RWPE1 (cell line): ENCODE measurements at places on chromosomes 12 and 14.

DNA sequence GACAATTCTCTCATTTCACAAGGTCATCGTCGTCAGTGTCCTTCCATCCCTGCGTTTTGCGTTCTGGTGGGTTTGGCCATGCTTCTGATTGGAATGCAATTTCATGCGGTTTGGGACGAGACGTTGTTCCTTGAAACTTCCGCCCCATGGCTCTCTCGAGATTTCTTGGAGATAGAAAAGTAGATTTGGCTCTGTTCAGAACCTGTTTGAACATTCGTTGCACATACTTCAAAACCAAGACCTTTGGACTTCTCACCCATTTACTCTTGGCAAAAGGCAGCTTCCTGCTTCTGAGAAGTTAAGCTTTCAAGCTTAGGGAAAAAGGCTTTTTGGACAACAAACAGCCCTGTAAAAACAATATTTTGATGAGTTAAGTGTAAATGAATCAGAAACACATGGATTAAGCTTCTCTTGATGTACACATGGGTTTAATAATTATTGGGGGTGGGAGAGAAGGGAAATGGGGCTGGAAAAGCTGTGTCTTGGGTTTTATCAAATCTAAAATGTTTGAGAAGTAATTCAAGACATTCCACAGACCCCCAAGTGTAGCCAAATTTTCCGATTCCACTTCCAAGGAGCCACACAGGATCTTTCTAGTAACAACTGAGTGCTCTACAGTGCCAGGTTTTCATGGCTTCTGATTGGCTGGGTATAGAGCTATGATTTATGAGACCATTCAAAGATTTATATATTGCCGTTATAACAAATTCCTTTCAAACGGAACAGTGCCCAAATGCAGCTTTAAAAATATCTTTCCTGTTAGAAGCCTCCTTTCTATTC is 467.2 kb downstream of the MED13L start:
- no peak for DNase-seq

GRCh38 chr12:43992856-43993255 is 157.0 kb downstream of the TMEM117 start:
- DNase-seq = no peak

DNA sequence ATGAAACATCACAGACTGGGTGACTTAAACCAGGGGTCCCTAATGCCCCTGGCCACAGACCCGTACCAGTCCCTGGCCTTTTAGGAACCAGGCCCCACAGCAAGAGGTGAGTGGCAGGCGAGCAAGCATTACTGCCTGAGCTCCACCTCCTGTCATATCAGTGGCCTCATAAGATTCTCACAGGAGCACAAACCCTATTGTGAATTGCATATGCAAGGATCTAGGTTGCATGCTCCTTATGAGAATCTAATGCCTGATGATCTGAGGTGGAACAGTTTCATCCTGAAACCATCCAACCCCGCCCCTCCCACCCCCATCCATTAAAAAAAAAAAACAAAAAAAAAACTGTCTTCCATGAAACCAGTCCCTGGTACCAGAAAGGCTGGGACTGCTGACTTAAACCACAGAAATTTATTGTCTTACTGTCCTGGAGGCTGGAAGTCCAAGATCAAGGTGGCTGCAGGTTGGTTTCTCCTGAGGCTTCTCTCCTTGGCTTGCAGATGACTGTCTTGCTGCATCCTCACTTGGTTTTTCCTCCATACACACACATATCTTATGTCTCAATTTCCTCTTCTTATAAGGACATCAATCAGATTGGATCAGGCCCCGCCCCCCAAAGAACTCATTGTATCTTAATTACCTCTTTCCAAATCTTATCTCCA is 235.9 kb downstream of the CHST11 start:
- DNase-seq = no peak

- DNase-seq = no peak
Measured at GRCh38 chr12:6434205-6435140, 10.3 kb upstream of the CD27 start.

- no peak for DNase-seq
Measured at GRCh38 chr14:51439896-51440295, 199.8 kb downstream of the TMX1 start.

DNA sequence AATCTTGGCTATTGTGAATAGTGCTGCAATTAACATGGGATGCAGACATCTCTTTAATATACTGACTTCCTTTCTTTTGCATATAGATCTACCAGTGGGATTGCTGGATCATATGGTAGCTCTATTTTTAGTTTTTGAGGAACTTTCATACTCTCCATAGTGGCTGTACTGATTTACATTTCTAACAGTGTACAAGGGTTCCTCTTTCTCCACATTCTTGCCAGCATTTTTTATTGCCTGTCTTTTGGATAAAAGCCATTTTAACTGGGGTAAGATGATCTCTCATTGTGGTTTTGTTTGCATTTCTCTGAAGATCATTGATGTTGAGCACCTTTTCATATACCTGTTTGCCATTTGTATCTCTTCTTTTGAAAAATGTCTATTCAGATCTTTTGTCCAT is 8.4 kb downstream of the AMDHD1 start:
- DNase-seq = no peak

GRCh38 chr12:67742461-67742860 is 93.9 kb downstream of the DYRK2 start:
- DNase-seq = no peak

DNA sequence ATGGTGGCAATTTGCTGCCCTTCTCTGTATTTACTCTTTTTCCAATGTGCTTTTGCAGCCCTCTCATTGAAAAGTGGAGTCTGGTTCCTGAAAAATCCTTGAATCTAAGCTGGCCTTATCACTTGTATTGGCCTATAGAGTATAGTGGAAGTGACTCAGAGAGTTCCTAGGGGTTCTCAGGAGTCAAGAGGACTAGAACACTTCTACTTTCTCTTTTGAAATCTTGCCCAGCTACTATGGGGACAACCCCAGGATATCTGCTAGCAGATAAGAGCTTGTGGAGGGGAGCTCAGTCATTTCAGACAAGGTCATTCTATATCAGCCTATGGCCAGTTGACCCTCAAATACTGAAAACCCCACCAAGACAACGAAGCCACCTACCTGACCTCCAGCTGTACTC is 26.7 kb upstream of the WSCD2 start:
- no peak for DNase-seq

- no peak for DNase-seq
Measured at GRCh38 chr12:69321351-69321750, 26.8 kb upstream of the LYZ start.

DNA sequence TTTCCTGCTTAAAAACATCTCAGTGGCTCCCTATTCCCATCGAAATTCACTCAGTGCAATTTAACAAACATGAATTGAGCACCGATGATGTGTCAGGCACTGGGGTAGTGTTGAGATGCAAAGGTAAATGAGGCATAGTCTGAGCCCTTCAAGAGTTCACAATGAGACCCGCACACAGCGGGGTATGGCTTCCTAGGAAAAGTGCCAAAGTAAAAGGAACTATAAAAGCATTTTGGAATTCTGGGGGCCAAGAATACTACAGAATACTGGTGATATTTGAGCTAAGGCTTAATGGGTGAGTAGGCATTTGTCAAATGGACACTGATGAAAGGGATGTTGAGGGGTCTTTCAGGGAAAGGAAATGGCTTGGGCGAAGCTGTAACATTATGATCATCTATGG is 315.4 kb downstream of the DPF3 start:
- no peak for DNase-seq

DNA sequence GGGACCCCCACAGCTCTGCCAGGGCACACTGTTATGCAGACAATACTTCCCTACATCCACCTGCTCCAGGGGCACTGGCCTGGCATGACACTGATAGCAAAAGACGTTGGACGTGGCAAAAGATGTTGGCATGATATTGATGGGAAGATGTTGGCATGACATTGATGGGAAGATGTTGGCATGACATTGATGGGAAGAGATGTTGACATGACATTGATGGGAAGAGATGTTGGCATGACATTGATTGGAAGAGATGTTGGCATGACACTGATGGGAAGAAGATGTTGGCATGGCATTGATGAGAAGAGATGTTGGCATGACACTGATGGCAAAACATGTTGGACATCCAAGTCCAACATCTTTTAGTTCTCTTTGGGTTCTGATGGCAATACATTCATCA is 11.4 kb upstream of the DEGS2 start:
- DNase-seq = no peak

GRCh38 chr12:101852998-101853397 is 22.2 kb upstream of the GNPTAB start:
- no peak for DNase-seq

DNA sequence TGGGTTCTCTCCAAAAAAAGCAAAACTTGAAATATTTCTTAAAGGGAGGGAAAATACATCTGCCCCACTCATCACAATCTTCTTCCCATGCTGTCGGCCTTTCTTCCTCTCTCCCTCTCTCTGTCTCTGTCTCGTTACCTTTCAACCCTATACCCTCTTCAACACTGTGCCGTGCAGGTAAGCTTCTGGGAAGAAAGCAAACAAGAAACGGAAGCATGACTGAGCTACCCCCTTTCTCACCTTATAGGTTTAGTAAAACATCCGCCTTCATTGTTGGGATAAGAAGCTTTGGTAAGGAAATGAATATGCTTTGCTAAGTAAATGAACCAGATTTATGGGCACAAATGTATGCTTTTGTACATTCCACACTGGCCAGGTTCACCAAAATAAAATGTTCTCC is 63.0 kb downstream of the TMEM30B start:
- DNase-seq = no peak

GRCh38 chr14:81591266-81591665 is 57.6 kb upstream of the SEL1L start:
- DNase-seq = no peak

DNA sequence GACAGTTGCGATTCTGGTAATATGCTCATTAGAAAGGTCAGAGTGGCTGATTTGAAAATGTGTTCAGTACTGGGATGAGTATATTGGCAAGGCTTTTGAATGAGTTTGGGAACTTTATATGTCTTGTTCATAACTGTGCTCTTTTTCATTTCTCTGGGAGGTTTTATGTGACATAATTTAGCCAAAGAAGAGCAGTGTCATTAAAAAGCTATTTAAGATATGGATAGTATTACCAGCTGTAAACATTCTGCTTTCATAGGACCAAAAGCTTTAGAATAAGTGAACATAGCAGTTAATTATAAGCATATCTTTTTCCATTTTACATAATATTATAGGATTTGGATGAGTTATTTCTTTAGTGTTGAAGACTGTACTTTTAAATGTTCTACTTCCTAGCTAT is 260.4 kb downstream of the TTC6 start:
- DNase-seq = no peak

- no peak for DNase-seq
Measured at GRCh38 chr12:31119192-31119802, 45.6 kb downstream of the DDX11 start.

DNA sequence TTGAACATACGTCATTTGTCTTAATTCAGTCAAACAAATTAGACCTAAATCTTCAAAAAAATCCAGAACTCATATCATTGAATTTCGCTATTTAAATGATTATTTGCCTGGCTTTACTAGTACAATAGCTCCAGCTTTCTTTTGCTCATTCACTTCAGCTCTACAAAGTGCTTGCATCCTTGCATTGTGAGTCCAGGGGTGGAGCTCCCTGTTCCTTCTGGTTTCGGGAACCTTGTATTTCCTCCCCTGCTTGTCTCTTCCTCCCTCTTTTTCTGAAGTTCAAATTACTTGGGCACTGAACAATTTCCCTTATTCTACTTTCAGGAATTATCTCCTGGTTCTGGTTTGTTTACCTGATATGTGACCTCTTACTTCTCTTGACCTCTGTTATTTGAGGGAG is 58.1 kb upstream of the KITLG start:
- no peak for DNase-seq

DNA sequence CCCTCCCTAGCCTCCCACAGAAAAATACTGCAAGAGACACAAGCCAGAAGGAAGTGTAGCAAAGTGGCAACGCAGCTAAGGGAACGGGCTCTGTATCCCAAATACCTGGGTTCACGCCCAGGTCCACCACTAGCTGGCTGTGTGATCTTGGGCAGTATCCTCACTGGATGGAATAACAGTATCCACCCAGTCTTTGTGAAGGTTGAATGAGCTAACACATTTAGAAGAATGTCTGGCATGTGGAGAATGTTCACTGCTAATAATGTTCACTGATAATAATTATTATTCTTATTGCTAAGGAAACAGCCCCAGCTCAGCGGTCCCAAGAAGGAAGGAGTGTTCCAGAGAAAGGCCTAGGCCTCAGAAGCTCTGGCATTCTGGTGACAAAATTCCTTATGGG is 70.9 kb downstream of the VWF start:
- no peak for DNase-seq

- DNase-seq = no peak
Measured at GRCh38 chr12:2101359-2101758, 48.6 kb downstream of the CACNA1C start.

DNA sequence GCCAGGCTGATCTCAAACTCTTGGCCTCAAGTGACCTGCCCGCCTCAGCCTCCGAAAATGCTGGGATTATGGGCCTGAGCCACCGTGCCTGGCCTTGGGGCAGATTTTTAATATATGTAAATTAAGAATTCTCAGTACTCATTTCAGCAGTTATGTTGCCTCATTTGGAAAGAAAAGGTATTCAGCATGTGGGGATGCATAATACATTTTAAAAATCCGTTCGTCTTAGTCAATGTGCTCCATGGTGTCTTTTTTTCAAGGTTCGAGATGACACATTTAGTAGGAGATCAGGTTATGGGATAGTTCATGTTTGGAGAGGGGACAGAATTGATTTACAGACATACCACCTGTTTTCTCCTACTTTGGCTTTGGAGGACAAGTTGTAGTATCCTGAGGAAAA is 10.2 kb downstream of the SYNE2 start:
- no peak for DNase-seq

GRCh38 chr12:120077260-120077659 is 39.3 kb downstream of the RAB35 start:
- no peak for DNase-seq

- no peak for DNase-seq
Measured at GRCh38 chr12:88758176-88758575, 177.9 kb upstream of the KITLG start.

GRCh38 chr12:131391399-131391798 is 319.5 kb upstream of the SFSWAP start:
- DNase-seq = no peak

GRCh38 chr12:5384015-5384414 is 47.9 kb upstream of the NTF3 start:
- no peak for DNase-seq

DNA sequence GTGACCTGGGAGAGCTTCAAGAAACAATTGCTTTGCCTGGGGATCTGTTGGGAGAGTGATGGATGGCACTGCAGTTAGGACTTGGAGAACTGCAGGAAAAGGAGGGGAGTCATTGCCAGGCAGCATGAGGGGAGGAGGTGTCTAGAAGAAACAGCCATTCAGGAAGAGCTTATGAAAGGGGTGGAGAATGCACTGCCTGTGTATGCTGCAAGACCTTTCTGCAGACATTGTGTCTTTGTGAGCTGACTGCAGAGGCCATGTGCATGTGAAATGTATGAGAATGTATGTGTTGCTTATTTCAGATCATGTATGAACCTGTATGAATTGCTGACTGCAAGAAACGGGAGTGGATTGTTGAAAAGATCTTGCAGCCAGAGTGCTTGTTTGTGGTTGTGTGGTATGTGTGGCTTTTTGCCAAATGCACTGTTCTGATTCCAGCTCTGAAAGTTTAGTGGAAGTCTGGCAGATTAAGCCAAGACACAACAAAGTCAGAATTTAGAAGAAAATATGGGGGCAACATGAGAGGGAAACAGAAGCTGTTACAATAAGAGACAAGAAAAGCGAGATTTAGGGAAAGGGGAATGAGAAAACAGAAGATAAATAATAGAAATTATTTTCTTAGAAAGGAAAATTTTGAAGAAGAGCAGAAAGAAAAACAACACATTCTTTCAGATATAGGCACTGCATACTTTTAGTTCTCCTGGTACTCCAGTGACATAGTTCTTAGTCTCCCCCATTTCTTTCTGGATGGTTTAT is 9.8 kb upstream of the RIMKLB start:
- peak; percentile 48 for DNase-seq

GRCh38 chr12:100489251-100489820 is 15.7 kb downstream of the NR1H4 start:
- no peak for DNase-seq
